ENCODE measurements at places on chromosomes 6 and 20.

DNA sequence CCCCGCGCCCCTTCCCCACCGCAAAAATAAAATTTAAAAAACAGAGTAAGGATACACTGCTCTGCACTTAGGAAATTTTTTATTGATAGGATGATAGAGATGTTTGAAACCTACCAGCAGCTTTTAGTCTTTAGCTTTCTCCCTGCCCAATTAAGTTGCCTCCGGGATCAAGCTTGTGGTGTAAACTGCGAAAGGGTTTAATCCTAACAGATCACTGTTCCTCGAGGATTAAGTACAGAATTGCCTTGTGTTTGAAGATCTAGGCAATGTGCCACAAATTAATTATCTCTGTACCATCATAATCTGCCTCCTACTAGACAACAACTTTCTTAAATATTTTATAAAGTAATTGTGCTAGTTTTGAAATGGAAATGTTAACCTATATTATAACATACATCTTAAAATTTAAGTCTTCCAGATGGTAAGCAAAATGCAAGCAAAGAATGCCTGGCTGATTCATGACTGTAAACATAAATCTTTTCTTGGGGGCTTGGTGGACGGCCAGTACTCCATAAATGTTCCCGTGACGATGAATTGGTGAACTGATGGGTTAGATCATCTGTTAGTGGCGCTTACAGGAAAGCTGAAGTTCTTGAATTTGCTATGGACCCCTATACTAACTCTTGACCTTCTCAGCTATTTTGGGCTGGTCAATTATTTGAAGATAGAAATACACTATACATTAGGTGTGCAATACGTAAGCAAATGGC lies 58.0 kb upstream of the ARHGAP18 start:
- DNase-seq = no peak

- DNase-seq = no peak
Measured at GRCh38 chr20:16018881-16019280, 554.4 kb downstream of the KIF16B start.

- peak; percentile 17 for DNase-seq
Measured at GRCh38 chr6:43355862-43356590, 13.4 kb downstream of the ZNF318 start.

DNA sequence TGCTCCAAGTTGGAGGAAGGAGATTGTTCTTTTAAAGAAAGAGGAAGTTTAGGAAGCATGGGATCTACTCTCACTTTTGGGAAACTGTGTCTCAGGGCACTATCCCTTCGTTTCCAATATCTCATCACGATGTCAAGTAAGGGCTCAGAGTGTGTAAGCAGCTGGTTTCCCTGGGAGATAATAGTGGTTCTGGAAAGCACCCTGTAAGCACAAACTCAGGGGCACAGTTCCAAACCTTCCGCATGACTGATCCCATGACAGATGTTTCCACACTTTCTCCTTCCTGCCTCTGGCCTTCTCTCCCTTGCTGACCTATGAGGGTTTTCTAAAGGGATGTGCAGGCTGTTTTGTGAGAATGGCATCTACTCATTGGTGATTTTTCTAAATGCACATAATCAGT lies 33.9 kb downstream of the ADTRP start:
- peak; percentile 67 for DNase-seq

- peak; percentile 93 for DNase-seq
Measured at GRCh38 chr20:50919567-50919966, 11.7 kb downstream of the ADNP start.

- DNase-seq = peak; percentile 27
Measured at GRCh38 chr20:51221791-51222408, 199.0 kb upstream of the KCNG1 start.

DNA sequence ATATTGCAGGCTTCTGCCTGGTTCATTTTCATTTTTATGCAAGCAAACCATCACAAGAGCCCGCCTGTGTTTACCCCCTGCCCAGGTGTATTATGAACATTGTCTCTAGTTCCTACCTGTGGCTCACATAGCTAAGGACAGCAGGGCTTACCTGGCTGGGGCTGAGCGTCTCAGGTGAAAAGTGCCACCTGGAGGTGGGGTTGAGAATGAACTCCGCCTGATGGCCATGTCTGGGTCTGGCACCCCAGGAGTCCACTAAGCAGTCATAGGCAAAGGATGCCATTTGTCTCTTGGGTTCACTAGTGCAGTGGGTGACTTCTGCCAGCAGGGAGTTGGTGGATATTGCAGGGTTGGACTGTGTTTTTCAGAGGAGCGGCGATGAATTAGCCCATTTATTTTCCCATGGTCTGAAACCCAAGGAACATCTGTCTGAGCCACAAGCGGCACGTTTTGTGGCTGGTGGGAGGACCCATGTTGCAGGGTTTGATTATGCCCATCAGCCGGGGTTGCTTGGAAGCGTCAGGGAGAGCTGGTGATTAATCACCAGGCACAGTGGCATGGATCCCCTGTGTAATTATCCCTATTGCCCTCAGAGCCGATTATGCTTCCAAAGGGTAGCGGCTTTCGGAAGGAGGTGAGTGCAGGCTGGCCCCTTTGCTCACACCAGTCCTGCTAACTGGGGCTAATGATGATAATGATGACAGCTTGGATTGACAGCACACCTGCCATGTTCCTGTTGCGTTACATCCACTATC lies 92.1 kb downstream of the CDH26 start:
- no peak for DNase-seq

DNA sequence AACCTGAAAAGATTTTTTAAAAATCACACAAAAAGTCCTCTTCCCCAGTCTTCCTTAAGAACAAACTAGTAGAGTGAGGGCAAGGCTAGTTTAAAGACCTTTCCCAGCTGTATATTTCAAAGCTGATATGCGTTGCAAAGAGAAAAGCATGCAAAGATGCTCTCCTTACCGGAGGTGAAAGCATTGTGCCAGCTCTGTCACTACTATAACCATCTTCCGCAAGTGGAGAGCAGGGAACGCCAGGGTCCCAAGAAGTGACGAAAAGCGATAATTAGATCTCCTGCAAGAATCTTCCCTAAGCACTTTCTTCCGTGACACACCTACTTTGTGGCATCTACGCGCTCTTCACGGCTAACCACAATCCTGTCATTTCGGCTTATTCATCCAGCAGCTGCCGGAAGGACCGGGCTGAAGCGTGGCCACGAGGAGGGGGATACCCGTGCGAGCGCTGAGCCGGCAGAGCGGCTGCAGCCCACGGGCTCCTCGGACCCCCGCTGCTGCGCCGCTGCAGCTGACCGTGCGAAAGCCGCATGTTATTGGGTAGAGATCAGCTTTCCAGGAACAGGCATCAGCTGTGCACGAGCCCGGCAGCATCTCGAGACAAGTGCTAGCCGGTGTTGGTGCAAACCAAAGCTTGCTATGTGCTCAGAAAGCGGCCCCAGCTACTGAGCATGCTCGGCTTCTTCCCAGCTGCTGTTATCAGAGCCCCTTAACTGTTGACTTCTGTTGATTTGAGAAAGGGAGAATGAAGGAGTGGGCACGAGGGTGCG lies 57.2 kb upstream of the ARHGAP18 start:
- DNase-seq = peak; percentile 77

GRCh38 chr6:159753081-159753872 lies 8.6 kb upstream of the ACAT2 start:
- no peak for DNase-seq

- DNase-seq = no peak
Measured at GRCh38 chr20:25005220-25005619, 12.7 kb upstream of the APMAP start.

DNA sequence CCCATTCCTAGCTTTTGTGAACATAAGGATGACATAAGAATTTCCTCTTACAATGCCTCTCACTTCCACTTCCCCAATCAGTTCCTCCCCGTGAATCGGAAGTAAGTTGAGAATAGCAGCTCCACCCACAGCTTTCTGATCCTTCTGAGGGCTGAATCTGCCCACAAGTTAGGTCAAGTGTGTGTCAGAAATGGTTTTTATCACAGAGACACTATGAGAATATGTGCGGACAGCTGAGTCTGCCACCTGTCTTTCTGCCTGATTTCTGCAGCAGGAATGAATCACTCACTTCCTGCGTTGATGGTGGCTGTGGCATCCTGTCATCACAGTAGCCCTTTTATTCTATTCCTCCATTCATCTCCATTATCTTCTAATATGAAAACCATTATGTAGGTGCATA lies 70.2 kb downstream of the RIN2 start:
- DNase-seq = peak; percentile 83

GRCh38 chr6:92715991-92716390 lies 703.4 kb downstream of the EPHA7 start:
- DNase-seq = peak; percentile 5

DNA sequence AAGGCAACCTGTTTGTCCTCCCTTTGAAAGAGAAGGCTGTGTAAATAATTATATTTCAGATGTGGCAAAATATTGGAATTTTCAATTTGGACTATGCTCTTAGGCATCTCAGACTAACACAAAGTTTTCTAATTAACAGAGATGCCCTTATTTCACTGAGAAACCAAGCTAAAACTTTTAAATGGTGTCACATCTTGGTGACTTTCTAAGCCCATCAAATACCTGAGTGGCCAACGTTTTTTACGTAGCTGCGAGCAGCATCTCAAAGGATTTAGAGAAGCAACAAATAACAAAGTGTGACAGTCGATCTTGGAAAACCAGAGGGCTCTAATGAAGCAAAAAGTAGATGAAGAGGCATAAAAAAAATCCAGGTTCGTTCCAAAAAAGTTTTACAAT lies 3.4 kb upstream of the HEY2 start:
- DNase-seq = no peak

- DNase-seq = no peak
Measured at GRCh38 chr6:15364401-15365037, 118.7 kb downstream of the JARID2 start.

- no peak for DNase-seq
Measured at GRCh38 chr20:22418738-22419137, 165.6 kb downstream of the FOXA2 start.

DNA sequence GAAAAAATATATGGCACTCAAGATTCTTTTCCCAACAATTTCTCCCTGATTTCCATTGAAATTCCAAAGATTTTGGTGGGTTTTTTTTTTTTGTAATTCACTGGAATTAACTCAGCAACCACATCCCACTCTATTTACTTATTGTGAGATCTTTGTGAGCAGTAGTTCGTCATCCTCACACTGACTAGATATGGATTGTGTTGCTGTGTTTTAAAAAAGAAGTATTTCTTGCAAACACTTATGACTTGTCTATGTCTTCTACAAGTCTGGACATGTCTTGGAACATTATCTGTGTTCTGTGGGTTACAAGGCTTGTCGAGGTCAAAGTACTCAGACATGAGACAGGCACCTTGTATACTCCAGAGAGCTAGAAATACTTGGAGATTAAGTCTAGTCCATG lies 7.3 kb upstream of the TENT5A start:
- DNase-seq = peak; percentile 92

GRCh38 chr6:130262008-130262407 lies 39.3 kb upstream of the SAMD3 start:
- DNase-seq = no peak

GRCh38 chr6:104123227-104123626 lies 736.5 kb downstream of the HACE1 start:
- no peak for DNase-seq

DNA sequence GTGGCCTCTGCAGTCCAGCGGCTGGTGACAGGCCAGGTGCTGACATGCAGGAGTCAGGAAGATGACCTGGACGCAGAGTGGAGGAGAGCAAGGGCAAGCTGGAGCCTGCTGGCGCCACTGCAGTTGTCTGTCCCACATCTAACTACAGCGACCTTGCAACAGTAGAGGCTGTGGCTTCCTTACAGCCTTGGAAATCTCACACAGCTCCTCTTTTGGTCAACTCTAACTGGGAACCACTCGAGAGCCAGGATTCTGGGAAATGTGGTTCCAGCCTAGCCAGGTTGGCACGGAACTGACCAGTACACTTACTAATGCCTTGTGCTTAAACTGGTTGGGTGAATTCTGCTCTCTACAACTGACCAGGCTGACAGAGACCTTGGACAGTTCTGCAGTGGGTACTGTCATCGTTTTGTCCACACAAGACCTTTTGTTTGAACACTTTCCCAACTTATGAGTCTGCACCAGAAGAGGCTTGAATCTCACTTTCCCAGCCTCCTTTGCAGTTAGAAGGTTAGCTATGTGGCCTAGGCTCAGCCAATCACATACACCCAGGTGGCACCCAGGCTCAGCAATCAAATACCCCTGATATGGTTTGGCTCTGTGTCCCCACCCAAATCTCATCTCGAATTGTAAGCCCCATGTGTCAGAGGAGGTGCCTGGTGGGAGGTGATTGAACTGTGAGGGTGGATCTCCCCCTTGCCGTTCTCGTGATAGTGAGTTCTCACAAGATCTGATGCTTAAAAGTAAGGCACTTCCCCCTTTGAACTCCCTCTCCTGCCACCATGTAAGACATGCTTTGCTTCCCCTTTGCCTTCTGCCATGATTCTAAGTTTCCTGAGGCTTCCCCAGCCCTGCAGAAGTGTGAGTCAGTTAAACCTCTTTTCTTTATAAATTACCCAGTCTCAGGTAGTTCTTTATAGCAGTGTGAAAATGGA lies 153.5 kb downstream of the ZMYND8 start:
- DNase-seq = no peak

GRCh38 chr6:158411998-158412397 lies 99.7 kb downstream of the TULP4 start:
- no peak for DNase-seq

DNA sequence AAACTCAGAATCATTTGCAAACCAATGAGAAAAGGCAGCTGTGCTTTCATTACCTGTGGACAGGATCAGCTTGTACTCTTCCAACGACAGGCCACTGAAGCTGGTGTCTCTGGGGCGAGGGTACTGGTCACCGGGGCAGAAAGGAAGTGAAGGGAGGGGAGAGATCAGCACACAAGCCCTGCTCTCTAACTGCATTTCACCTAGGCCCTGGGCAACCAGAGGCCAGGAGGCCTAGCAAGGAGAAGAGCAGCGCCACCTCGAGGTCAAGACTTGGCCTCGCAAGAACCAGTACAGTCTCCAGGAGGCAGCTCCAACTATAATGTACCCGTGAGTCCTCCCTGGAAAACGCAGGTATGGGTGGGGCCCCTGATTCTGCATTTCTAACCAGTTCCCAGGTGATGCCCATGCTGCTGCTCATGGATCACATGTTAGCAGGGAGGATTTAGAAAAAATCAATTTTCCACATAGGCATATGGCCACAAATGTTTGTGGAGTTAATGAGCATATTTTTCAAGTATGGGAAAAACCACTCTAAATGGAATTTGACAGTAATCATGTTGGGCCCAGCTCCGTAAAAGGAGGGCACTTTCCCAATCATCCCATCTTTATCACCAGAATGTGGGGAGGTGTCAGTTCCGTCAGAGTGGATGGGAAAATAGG lies 11.0 kb downstream of the UQCC2 start:
- peak; percentile 66 for DNase-seq

DNA sequence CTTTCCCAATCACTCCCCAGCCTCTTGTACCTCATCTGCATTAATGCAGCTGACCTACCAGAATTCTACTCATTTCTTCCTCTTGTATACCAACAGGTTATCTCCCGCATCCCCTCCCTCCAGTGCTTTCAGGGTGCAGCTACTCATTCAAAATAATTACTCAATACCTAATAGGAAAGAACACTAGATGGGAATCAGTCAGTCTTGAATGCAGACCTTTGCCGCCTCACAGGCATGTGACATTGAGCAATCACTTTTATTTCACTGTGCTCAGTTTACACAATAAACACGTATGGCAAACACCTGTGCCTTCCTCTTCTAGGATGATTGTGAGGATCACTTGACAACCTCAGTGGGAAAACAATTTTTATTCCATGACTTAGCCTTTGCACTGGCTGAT lies 13.3 kb downstream of the ZSCAN31 start:
- DNase-seq = no peak

All from iris pigment epithelial cell (primary cell).